ENCODE measurements at places on chromosomes 16 and 17. TPM values are rescaled to one million over a fixed set of nuclear protein-coding genes. Genes with fewer than 3 reads are reported as not detected.

GRCh38 chr16:28096983-28097899 lies 33.7 kb upstream of the GSG1L start:
- no peak overlapping the region for H3K4me3 ChIP-seq
- H3K4me1 ChIP-seq: no peaks in the 10 kb centered on the region
- peaks cover 25% of the 10 kb centered on the region for H3K36me3 ChIP-seq
- no peak overlapping the region for H3K27ac ChIP-seq
- no peaks in the 10 kb centered on the region for H3K27me3 ChIP-seq

AATK gene
- total RNA-seq: 144 TPM

GRCh38 chr16:11320170-11320569 lies 25.1 kb upstream of the RMI2 start:
- H3K27me3 ChIP-seq: no peaks in the 10 kb centered on the region
- no peak for DNase-seq
- no peak overlapping the region for H3K27ac ChIP-seq
- H3K36me3 ChIP-seq: no peaks in the 10 kb centered on the region
- peaks cover 7% of the 10 kb centered on the region for H3K4me1 ChIP-seq

GNGT2 gene
- 8.8 TPM for total RNA-seq

DNA sequence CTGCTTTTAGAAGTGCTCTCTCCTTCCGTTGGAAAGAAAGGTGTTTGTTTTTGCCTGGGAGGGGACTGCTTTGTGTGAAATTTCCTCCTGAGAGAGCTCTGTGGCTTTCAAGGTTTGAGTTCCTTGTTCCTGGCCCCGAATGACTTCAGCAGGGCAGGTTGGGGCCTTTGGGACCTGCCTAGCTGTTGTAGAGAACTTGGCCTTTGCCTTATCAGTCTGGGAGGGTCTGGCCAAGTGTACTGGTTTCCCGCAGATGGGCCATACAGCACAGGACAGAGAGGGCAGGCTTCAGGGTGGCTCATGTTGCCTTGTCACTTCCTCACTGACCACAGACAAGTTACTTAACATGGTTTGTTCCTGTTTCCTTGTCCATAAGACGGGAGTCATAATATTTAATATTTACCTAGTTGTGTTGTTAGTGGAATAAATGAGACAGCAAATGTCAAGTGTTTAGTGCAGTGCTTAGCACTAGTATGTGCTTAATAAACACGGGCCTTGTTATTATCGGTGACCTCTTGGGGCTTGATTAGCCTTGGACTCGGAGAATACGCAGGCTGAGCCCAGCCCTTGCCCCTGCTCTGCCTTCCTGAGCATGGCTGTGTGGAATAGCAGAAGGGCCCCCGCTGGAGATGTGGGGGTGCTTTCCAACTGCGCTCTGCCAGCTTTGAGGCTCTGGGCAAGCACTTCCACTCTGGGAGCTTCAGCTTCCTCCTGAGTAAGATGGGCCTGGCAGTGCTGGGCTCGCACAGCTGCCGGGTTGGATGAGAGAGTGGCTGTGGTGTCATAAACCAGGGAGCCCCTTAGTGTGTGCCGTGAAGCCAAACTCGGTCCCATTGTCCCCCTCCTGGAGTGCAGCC lies 6.6 kb downstream of the PRSS8 start:
- DNase-seq: peak; percentile 94
- peaks cover 36% of the 10 kb centered on the region for H3K36me3 ChIP-seq
- no peak overlapping the region for H3K4me3 ChIP-seq
- no peaks in the 10 kb centered on the region for H3K27me3 ChIP-seq

MMP28 gene
- total RNA-seq: 106 TPM

- H3K4me3 ChIP-seq: no peak overlapping the region
- H3K4me1 ChIP-seq: peaks cover 37% of the 10 kb centered on the region
- no peak overlapping the region for H3K27ac ChIP-seq
- H3K36me3 ChIP-seq: no peaks in the 10 kb centered on the region
Observed at GRCh38 chr16:31871510-31871909, 2.1 kb upstream of the ZNF267 start.

DNA sequence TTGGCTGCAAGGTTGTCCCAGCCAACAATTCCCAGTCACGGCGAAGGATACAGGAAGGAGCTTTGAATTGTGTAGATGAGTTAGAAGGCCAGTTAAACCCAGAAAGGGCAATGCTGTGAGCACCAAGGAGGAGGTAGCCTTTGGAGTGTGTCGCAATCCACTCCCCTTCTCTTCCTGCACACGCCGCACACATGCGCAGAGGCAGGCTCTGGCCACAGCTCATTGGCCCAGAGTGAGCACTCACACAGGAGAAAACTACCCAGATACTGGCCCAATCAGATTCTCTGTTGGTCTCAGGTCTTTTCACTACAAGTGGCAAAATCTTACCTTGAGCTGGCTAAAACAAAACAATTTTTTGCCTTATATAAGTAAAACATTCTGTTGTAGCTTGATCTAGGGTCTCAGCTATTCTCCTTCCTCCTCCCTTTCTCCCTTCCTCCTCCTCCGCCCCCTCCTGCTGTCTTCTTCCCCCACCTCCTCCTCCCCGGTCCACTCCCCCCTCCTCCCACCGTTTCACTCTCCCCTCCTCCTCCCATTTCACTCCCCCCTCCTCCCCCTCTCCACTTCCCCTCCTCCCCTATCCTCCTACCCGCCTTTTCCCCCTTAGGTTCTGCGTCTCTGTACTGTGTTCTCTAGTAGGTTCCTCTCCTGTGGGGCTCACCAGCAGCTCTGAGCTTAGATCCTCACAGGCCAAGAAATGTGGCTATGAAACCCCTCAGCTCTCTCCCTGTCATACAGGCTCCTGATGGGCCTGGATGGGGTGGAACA lies 344.9 kb downstream of the CPPED1 start:
- H3K27me3 ChIP-seq: no peaks in the 10 kb centered on the region
- DNase-seq: peak; percentile 70
- no peaks in the 10 kb centered on the region for H3K36me3 ChIP-seq

GRCh38 chr17:49471089-49471683 lies 23.9 kb upstream of the NGFR start:
- H3K27ac ChIP-seq: no peak overlapping the region
- no peak for DNase-seq
- no peak overlapping the region for H3K4me3 ChIP-seq
- H3K36me3 ChIP-seq: no peaks in the 10 kb centered on the region

- peaks cover 100% of the 10 kb centered on the region for H3K4me1 ChIP-seq
- peak; percentile 77 for DNase-seq
- H3K36me3 ChIP-seq: no peaks in the 10 kb centered on the region
- peak overlapping the region; percentile 50 for H3K27ac ChIP-seq
- no peaks in the 10 kb centered on the region for H3K27me3 ChIP-seq
Observed at GRCh38 chr16:89320782-89321501, 103.4 kb downstream of the ZNF778 start.

DNA sequence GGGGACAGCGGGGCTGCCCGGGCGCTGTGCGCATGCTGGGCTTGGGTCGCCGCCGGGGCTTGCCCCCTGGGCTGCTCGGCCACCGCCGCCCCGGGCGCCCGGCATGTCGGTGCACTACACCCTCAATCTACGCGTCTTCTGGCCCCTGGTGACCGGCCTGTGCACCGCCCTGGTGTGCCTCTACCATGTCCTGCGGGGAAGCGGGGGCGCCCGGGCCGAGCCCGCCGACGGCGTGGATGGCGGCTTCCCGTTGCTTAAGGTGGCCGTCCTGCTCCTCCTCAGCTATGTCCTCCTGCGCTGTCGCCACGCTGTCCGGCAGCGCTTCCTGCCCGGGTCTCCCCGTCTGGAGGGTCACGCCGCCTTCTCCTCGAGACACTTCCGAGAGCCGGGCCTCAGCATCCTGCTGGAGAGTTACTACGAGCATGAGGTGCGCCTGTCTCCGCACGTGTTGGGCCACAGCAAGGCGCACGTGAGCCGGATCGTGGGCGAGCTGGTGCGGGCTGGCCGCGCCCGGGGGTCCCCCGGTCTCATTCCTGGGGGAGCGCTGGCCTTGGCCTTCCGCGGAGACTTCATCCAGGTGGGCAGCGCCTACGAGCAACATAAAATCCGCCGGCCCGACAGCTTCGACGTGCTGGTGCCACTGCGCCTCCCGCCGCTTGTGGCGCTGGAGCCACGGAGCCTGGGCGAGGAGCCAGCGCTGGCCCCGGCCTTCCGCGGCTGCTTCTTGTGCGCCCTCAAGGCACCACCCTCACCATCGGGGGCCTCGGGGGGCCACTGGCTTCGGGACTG lies 789 bp downstream of the ITPRIPL2 start:
- DNase-seq: peak; percentile 69
- peaks cover 56% of the 10 kb centered on the region for H3K4me1 ChIP-seq
- H3K36me3 ChIP-seq: peaks cover 9% of the 10 kb centered on the region

OMG gene
- not detected for total RNA-seq

CSF3 gene
- 14.4 TPM for total RNA-seq

- H3K4me3 ChIP-seq: no peak overlapping the region
- no peaks in the 10 kb centered on the region for H3K27me3 ChIP-seq
- H3K27ac ChIP-seq: no peak overlapping the region
- DNase-seq: no peak
- H3K36me3 ChIP-seq: peaks cover 8% of the 10 kb centered on the region
- no peaks in the 10 kb centered on the region for H3K4me1 ChIP-seq
Observed at GRCh38 chr17:9479964-9480363, 95.7 kb downstream of the STX8 start.

DNA sequence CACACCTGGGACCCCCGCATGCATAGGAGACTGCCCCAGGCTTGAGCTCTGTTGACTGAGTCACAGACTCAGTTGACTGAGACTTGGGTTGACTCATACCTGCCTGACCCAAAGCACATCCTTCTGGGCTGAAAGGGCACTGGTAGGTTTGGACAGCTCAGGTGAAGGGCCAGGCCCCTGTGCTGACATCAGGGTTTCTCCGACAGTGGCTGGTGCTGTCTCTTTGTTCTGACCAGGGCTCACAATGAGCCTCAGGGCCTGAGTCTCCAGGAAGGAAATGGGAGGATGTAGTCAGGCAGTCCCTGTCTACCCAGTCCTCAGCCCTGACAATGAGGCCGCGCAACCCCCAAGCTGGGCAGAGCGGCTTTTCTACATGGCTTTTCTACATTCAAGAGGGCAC lies 6.5 kb downstream of the SPNS2 start:
- no peaks in the 10 kb centered on the region for H3K27me3 ChIP-seq
- peak overlapping the region; percentile 91 for H3K27ac ChIP-seq
- peaks cover 98% of the 10 kb centered on the region for H3K4me1 ChIP-seq
- H3K4me3 ChIP-seq: no peak overlapping the region
- no peak for DNase-seq

DNA sequence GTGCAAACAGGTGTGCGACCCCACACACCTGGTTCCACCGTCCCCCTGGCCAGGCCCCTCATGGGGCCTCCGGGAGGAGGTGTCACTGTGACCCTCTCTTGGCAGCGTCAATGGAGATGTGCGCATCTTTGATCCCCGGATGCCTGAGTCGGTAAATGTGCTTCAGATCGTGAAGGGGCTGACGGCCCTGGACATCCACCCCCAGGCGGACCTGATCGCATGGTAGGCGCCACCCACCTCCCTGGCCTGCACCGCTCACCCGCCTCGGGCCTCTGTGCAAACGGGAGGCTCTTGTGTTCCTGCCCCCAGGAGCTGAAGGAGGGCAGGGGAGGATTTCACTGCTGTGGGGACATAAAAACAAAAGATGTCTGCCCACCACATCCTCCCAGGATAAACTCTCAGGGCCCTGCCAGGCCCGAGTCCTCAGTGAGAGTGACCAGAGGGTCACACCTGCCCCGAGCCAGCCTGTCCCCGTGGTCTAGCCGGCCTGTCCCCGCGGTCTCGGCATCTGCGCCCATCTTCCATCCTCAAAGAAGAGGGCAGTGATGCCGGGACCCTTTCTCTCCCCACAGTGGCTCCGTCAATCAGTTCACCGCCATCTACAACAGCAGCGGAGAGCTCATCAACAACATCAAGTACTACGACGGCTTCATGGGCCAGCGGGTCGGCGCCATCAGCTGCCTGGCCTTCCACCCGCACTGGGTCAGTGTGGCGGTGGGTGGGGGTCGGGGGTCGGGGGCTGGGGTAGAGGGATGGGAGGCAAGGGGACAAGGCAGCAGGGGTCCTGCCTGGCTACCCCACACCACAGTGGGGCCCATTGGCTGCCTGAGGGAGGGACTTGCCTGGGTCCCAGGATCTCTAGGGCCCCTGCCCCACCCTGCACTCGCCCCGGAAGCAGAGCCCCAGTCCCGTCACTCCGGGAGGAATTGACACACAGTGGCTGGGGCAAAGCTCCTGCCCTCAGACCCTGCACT lies 29.0 kb upstream of the CHMP6 start:
- no peak for DNase-seq
- H3K36me3 ChIP-seq: no peaks in the 10 kb centered on the region

FOXC2 gene
- total RNA-seq: 1.9 TPM

- H3K36me3 ChIP-seq: no peaks in the 10 kb centered on the region
- peak; percentile 80 for DNase-seq
- H3K4me3 ChIP-seq: no peak overlapping the region
- no peak overlapping the region for H3K27ac ChIP-seq
- H3K27me3 ChIP-seq: no peaks in the 10 kb centered on the region
- H3K4me1 ChIP-seq: peaks cover 14% of the 10 kb centered on the region
Observed at GRCh38 chr17:83186226-83186625, 106.8 kb downstream of the METRNL start.

GRCh38 chr17:36920032-36921005 lies 17.0 kb upstream of the LHX1 start:
- H3K36me3 ChIP-seq: no peaks in the 10 kb centered on the region
- no peaks in the 10 kb centered on the region for H3K4me1 ChIP-seq
- H3K27ac ChIP-seq: no peak overlapping the region
- DNase-seq: no peak

DNA sequence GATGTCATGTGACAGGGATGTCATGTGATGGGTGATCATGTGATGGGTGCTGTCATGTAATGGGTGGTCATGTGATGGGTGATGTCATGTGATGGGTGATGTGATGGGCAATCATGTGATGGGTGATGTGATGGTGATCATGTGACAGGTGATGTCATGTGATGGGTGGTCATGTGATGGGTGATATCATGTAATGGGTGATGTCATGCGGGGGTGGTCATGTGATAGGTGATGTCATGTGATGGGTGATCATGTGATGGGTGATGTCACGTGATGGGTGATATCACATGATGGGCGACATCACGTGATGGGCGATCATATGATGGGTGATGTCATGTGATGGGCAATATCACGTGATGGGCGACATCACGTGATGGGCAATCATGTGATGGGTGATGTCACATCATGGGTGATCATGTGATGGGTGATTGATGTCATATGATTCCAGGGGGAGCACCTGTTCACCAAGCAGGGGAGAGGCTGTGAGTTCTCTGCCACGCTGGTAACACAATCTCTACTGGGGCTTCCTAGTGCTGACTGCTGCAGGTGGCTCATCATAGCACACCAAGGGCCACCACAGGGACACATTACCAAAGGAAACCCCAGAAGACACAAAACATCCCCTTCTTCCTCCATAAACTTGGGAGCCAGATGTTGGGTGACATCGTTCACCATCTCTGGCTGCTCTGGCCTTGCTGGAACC lies 16.5 kb downstream of the CD300LB start:
- H3K27me3 ChIP-seq: no peaks in the 10 kb centered on the region
- DNase-seq: no peak
- no peaks in the 10 kb centered on the region for H3K36me3 ChIP-seq

ZFHX3 gene
- 26.3 TPM for total RNA-seq

DNA sequence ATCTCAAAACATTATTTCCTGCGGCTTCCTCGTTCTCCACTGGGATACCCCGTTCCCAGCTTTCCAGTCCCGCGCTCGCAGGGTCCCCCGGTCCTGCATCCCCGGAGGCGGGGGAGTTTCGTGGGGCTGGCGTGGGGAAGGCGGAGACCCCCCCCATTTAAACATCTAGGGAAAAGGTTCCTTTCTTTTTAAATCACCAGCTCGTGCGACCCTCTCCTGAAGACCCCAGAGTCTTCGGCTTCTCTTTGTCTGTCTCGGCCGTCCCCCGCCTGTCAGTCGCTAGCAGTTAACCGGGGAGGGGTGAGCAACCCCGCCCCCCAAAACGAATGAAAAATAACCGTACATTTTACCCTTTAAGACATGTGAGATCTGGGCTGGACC lies 473 bp upstream of the IGF2BP1 start:
- no peak overlapping the region for H3K27ac ChIP-seq
- H3K4me1 ChIP-seq: peaks cover 33% of the 10 kb centered on the region
- no peak overlapping the region for H3K4me3 ChIP-seq
- DNase-seq: no peak
- H3K36me3 ChIP-seq: no peaks in the 10 kb centered on the region
- H3K27me3 ChIP-seq: peaks cover 59% of the 10 kb centered on the region

All from upper lobe of left lung (tissue), 6 donors.